ENCODE measurements at places on chromosomes 5 and 9.
A peak's percentile ranks its signal among the peaks of the same experiment; 100 is the strongest.

- DNase-seq = no peak
Measured at GRCh38 chr9:93574091-93574899, 2.1 kb upstream of the PHF2 start.

DNA sequence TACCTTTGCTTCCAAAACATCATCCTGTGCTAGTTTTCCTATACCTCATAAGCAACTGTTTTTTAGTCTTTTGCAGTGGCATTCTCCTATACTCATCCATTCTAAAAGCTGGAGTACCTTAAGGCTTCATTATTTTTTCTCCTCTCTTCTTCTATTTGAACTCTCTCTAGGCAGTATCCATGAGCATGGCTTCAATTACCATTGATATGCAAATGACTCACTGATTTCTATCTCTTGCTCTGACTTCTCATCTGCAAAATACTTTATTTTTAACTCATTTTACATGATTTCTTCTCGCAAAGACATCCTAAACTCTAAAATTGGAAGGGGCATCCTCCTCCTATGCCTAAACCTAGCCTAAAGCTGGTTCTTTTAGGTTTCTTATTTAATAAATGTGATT lies 365.1 kb upstream of the NUDT12 start:
- DNase-seq = no peak

DNA sequence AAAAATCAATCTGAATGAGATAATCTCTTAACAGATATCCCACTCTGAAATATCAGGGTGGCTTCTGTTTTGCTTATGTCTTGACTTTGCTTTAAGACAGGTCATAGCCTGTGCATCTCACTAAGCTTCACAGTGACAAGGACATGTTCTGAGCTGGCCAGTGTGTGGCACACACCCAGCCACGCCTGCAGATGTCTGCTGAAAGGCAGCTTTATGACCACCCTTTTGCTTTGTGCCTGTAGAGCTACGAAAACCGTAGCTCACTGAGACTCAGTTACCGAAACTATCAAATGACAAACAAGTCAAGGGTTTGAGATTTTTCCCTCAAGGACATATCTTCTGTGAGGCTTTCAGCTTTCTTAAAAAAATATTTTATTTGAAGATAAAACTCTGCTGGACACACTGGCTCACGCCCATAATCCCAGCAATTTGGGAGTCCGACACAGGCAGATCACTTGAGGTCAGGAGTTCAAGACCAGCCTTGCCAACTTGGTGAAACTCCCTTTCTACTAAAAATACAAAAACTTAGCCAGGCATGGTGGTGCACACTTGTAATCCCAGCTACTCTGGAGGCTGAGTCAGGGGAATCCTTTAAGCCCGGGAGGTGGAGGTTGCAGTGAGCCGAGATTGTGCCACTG lies 233.2 kb downstream of the SPATA31A1 start:
- no peak for DNase-seq

- DNase-seq = no peak
Measured at GRCh38 chr9:130805510-130806326, 29.3 kb upstream of the ABL1 start.

DNA sequence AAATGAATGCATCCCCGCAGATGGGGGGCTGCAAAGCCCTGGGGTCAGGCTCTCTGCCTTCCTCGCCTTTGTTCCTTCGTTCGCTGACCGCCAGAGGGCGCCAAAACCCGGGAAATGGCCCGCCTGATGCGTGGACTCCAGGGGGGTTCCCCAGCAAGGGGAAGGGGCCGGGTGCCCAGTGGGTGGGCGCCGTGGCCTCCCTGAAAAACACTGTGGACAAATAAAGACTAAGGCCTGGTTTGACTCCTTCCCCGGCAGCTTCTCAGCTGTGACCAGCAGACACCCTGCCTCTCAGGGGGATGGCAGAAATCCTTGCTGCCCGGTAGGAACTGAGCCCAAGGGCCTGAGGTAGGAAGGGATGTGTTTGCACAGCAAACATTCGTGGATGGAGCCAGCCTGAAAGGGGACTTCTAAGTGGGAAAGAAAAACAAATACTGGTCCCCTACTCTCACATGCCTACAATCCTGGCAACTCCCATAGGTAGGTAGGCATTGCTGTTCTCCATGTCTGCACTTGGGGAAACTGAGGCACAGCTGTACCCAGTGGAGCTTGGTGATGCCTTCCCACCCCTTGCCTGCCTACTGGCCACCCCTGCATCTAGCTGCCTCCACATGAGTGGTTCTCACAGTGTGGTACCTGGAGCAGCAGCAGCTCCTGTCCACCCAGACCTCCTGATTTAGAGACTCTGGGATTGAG lies 57.7 kb downstream of the DUSP1 start:
- peak; percentile 48 for DNase-seq

DNA sequence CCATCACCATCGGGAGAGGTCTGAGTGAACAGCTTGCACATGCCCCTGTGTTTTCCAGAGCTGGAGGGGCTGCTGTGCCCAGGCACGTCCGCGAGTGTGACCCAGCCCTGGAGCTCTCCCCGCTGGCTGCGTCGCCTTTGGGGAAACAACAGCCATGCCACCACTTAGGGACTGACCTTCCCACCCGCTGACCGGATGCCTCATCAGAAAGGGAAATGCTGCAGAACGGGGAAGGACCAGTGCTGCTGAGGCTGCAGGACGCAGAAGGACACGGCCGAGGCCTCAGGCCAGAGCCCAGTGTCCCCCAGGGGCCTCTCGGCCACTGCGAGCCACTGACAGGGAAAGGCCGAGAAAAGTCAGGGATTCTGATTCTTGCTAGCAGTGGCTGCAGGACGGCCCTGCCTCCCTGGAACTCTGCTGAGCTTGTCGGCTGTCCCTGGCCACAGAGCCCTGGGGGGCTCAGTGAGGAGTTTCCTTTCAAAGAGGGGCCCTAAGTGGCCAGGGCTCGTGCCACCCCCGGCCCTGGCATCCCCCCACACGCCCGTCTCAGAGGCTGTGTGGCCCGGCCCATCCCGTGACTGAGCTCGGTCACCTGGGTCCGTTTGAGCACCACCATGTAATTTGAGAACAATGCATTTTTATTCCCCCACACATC lies 130.8 kb downstream of the ZNF354C start:
- no peak for DNase-seq

GRCh38 chr5:57770039-57770438 lies 287.4 kb upstream of the ACTBL2 start:
- no peak for DNase-seq

DNA sequence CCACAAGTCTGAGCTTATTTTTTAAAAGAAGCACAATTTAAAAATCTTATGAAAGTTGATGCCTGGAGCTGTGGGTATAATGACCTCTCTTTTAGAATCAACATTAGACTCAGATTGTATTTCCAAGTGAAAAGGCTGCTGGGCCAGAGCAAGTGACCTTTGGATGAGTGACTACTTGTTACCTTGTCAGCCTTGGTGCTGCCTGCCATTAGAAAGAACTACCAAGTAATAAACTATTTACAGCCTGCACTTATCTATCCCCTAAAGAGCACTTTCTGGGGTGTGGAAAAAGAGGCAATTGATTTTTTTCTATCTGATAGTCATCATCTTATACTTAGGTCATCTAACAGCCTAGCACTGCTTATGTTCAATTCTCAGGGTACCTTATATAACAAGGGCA lies 134.9 kb upstream of the FBXL17 start:
- DNase-seq = no peak

DNA sequence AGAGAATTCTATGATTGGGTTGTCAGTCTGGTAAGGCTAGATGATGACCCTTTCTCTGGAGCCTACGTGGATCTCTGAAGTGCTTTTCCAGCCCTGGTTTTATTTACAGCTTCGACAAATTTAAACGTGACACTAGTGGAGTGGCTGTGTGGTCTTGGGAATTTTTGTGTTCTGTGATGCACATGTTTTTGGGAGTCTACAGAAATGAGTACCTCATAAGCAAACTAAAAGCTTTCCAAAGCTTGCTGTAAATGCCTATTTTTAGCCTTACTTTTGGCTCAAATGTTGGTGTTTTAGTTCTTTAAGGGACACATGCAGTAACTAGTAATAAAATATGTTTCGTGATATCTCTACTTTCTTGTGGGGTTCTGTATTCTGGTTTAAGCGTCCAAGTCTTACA lies 3.3 kb downstream of the LARP1 start:
- DNase-seq = no peak

- DNase-seq = no peak
Measured at GRCh38 chr9:68429631-68430030, 73.2 kb downstream of the PGM5 start.

DNA sequence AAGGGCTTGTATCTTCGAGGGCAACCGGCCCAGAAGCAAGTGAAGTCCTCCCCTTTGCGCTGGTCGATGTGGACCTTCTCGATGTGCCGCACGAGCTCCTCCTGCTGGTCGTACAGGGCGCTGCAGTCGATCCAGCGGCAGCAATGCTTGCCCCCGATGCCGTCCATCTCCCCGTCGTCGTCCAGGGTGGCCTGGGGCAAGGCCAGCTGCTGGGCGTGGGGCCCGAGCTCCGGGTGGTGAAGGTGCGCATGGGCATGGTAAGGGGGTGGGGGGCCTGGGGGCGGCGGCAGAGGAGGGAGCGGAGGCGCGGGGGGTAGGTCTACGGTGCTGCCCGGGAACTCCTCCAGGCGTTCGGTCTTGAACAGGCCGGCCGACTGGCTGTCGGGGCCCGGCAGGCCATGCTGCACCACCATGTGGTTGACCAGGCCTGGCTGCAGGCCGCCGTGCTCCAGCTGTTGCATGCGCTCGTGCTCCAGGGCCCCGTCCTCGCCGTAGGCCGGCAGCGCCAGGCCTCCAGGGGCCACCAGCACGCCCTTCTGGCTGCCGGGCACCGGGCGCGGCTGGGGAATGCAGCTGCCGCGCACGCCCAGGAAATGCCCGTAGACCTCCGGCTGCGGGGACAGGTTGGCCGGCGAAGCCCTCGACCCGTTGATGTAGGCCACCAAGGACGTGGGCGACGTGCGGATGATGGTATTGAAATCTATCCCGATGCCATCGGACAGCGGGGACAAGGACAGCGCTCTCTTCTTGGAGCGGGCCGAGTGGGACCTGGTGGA lies 181.8 kb downstream of the GLIS3 start:
- DNase-seq = no peak

DNA sequence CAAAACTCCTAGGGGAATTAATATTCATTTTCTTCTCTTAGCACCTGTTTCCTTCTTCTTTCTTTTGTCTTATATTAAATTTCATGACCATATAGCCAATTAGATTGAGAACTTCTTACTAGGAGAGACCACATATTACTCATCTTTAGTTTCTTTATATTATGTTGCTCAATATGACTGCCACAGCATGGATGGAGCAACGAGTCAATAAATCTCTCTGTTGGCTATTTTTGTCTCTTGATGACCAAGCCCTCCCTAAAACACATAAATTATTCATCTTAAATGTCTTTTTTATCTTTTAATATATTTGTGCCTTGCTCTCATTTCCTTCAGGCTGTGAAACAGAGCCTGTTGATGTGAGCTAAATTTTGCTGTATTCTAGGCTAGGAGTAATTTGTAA lies 123.0 kb downstream of the ADAMTSL1 start:
- no peak for DNase-seq

DNA sequence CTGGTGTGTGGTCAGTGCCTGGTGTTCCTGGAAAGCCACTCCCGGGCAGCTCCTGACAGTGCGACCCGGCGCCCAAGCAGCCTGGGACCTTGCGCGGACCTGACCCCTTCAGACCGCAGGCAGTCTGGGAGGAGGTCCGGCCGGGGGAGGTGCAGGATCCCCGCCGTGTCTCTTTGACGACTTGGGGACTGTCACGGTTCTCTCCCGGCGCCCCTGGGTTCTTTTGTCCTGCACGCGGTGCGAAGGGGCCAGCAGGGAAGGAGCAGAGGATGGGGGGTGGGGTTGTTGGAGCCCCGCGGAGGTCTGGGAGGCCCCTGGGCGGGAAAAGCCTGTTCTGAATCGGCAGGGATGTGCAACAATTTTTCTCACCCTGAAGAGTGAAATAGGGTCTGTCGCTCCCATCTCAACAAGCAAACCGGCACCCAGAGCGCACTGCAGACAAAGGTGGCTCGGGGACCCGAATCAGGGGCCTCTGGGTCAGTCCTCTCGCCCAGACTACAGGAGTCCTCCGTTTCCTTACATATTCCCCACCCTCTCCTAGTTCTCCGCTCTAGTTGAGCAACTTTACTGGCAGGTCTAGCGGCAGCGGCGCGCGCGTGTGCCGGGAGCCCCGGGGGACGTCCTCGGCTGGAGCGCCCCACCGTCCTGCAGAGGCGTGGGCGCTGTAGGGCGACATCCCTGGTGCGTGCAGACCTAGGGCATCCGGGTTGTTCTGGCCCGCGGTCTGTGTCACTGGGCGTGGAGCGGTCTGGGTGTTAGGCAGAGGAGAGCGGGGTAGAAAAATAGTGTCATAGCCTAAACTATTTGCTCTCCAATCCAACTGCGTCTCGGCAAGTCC lies 1.2 kb downstream of the VCAN start:
- peak; percentile 34 for DNase-seq

DNA sequence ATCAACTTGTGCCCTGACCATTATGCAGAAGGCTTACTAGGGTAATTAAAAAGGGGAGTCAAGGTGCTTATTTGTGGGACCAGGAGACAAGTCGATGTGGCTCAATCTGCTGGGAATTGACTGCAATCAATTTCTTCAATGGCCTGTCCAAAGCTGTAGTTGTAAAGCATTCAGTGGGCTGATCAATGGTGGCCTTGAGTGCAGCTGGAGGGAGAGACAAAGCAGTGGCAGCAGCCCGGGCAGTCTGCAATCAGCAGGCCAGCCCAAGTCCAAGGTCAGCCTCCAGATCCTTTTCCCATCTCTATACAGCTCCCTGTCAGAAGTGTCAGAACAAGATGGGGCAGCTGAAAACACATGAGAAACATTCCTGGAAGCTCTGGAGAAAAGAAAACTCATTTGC lies 51.0 kb upstream of the BRINP1 start:
- DNase-seq = no peak

- no peak for DNase-seq
Measured at GRCh38 chr5:109838157-109838556, 148.4 kb downstream of the MAN2A1 start.

- DNase-seq = no peak
Measured at GRCh38 chr9:131992906-131993657, 86.6 kb downstream of the MED27 start.

GRCh38 chr9:14418941-14419937 lies 105.3 kb upstream of the NFIB start:
- DNase-seq = no peak

- no peak for DNase-seq
Measured at GRCh38 chr9:110703669-110704068, 35.1 kb downstream of the MUSK start.

GRCh38 chr9:119101048-119101447 lies 268.2 kb downstream of the BRINP1 start:
- no peak for DNase-seq

DNA sequence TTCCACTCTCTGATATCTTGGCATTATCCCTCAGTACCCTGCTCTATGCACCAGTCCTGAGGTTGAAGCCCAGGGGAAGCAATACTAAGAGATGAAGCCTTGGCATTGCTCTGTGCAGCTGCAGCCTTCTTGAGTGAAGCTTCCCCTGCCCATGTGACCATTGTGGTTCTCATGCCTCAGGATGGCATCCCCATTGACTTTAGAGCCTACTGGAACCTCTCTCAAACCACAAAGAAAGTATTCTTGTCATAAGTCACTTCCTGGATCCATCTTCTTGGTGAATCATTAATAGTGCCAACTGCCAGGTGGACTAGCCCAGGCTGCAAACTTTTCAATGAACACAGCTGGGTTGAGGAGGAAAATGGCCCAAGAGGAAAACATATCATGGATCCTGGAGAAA lies 283.9 kb upstream of the RFX3 start:
- no peak for DNase-seq

GRCh38 chr5:116564756-116565490 lies 9.7 kb downstream of the SEMA6A start:
- DNase-seq = no peak

GRCh38 chr9:68844631-68845612 lies 139.9 kb downstream of the PIP5K1B start:
- DNase-seq = no peak

GRCh38 chr5:43389679-43390329 lies 22.4 kb downstream of the CCL28 start:
- DNase-seq = peak; percentile 12
